ENCODE measurements at places on chromosomes 12 and 14. TPM values are rescaled to one million over a fixed set of nuclear protein-coding genes. Genes with fewer than 3 reads are reported as not detected.

DNA sequence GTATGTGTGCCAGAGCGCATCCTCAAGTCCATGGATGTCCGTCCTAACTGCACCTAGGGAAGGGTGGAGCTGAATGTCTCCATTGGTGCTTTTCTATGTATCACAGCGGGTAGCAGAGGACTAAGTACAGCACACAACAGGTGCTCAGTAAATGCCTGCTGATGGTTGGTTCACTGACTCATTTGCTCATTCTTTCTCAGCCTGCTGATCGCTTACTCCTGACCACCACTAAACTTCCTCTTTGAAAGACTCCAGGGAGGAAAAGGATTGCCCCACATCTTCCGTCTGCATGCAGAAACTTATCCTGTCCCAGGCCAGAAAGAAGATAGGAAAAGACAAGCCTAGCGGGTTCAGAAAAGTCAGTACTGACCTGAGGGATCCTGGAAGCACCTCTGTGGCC lies 66.3 kb downstream of the B4GALNT3 start:
- H3K27me3 ChIP-seq = no peaks in the 10 kb centered on the region
- H3K4me3 ChIP-seq = no peak overlapping the region
- no peak overlapping the region for H3K27ac ChIP-seq
- no peaks in the 10 kb centered on the region for H3K4me1 ChIP-seq
- DNase-seq = no peak

- no peaks in the 10 kb centered on the region for H3K4me1 ChIP-seq
- H3K27me3 ChIP-seq = no peaks in the 10 kb centered on the region
- no peak for DNase-seq
- no peak overlapping the region for H3K27ac ChIP-seq
- H3K36me3 ChIP-seq = no peaks in the 10 kb centered on the region
- no peak overlapping the region for H3K4me3 ChIP-seq
Measured at GRCh38 chr12:130433411-130433810, 95.7 kb downstream of the PIWIL1 start.

DNA sequence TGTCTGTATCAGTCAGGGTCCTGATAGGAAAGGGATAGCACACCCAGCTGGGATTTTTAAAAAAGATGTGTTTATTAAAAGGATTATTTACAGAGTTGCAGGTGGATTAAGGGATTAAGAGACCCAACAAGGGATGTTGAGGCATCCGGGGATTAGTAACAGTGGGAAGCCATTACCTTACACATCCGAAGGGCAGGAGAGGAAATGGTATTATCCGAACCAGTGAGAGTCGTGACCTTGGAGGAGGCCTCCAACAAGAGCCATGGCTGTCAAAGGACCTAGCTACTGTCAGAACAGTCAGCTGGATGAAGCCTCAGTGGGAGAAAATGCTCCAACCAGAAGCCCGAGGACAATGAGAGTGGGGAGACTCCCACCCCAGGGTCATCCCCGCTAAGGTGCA lies 146.3 kb upstream of the KRAS start:
- no peak for DNase-seq
- H3K4me3 ChIP-seq = no peak overlapping the region
- no peak overlapping the region for H3K27ac ChIP-seq

- peak overlapping the region; percentile 69 for H3K27ac ChIP-seq
- H3K4me1 ChIP-seq = no peaks in the 10 kb centered on the region
- no peaks in the 10 kb centered on the region for H3K27me3 ChIP-seq
- no peaks in the 10 kb centered on the region for H3K36me3 ChIP-seq
Measured at GRCh38 chr12:3753544-3754284, 805 bp upstream of the CRACR2A start.

- H3K4me3 ChIP-seq = no peak overlapping the region
- no peak overlapping the region for H3K27ac ChIP-seq
- H3K4me1 ChIP-seq = no peaks in the 10 kb centered on the region
- no peaks in the 10 kb centered on the region for H3K27me3 ChIP-seq
- no peaks in the 10 kb centered on the region for H3K36me3 ChIP-seq
- DNase-seq = peak; percentile 47
Measured at GRCh38 chr14:51552768-51553404, 98.8 kb upstream of the FRMD6 start.

GRCh38 chr12:110941391-110941790 lies 21.0 kb upstream of the MYL2 start:
- H3K27me3 ChIP-seq = peaks cover 3% of the 10 kb centered on the region
- no peak for DNase-seq
- H3K4me3 ChIP-seq = no peak overlapping the region
- no peaks in the 10 kb centered on the region for H3K36me3 ChIP-seq

DNA sequence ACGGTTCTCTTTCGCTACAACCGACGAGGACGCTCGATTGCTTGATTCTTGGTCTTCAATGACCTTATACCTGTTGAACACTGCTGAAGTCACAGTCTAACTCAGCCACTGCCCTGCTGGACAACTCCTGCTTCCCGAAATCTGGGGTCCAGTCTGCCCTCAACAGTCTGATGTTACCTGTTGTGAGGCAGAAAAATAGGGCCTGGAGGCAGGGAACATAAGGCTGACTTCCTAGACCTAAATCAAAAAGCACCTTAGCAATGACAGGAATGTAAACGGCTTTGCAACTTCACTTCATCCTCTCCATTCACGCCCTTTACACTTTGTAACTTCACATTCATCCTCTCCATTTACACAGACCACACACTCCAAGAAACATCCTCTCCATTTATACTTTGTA lies 597 bp upstream of the GLTP start:
- DNase-seq = no peak
- peak overlapping the region; percentile 90 for H3K4me3 ChIP-seq
- H3K4me1 ChIP-seq = no peaks in the 10 kb centered on the region

The ARHGAP9 gene
- total RNA-seq = 3.3 TPM

The LALBA gene
- total RNA-seq = not detected

Measured in uterus (tissue), 4 donors.